ENCODE measurements at places on chromosomes 6 and 20. TPM values are rescaled to one million over a fixed set of nuclear protein-coding genes. Genes with fewer than 3 reads are reported as not detected.

DNA sequence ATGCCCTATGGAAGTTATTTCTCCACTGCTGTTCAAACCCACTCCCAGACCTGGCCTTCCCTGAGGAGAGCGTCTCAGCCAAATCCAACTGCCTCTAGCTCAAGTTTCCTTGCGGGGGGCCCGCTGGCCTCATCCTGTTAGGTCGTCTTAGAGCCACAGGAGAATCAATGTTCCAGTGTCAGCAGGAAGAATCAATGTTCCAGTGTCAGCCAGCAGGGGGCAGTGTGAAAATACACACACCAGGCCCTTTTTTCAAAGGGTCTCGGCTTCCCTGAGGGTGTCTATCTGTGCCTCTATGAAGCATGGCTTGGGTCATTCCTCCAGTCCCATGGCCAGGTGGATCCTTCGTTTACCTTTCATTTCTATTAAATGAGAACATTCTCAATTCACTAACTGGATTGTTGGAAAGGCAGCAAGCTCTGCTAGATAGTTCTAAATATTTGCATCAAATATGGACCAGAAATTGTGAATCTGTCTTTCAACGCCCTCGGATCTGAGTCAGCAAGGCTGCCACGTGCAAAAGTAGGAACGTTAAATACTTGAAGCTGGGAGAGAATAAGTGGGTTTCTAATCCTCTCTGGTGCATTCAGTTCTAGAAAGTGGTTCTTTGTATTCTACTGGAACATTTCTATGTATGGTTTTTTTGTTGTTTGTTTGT lies 19.2 kb downstream of the PRND start:
- no peak overlapping the region for H3K4me3 ChIP-seq
- no peaks in the 10 kb centered on the region for H3K4me1 ChIP-seq
- DNase-seq: peak; percentile 38
- peaks cover 5% of the 10 kb centered on the region for H3K36me3 ChIP-seq
- H3K27ac ChIP-seq: no peak overlapping the region

DNA sequence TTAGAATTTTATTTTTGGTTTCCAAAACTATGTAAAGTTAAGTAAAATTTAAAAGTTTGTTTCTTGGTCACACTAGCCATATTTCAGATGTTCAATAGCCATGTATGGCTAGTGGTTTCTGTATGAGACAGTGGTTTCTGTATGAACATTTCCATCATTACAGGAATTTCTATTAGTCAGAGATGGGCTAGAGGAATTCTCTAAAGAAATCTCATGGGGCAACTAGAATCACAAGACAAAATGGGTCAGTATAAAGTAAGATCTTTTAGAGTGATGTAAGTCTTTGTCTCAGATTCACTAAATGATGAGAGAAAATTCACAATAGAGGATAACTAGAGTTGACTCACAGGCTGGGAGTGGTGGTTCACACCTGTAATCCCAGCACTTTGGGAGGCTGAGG lies 149.0 kb downstream of the FUT9 start:
- H3K4me3 ChIP-seq: no peak overlapping the region
- peaks cover 14% of the 10 kb centered on the region for H3K4me1 ChIP-seq
- H3K27me3 ChIP-seq: no peaks in the 10 kb centered on the region
- H3K36me3 ChIP-seq: no peaks in the 10 kb centered on the region
- no peak overlapping the region for H3K27ac ChIP-seq

DNA sequence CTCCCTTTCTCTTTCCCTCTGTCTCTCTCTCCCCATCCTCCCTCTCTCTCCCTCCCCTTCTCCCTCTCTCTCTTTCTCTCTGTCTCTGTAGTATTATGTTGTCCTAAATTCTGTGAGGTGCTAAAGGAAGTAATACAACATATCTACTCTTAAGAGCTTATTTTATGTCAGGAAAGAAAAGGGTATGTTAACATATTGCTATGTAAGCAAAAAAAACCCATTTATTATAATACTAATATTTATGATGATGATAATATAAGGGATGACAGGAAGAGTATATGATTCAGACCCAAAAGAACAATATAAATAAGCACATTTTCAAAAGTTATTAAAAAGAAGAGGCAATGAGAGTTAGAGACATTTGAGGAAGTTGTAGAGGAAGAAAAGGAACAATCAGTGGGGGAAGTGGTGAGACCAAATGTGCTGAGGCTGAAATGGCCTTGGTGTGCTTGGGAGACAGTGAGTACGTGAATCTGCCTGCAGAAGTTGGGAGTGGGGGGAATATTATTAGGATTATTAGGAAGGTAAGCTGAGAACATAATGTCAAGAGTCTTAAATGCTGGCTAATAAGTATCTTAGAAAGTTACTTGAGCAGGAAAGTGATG lies 303.6 kb upstream of the FERMT1 start:
- H3K27ac ChIP-seq: no peak overlapping the region
- DNase-seq: no peak
- no peaks in the 10 kb centered on the region for H3K4me1 ChIP-seq
- H3K36me3 ChIP-seq: no peaks in the 10 kb centered on the region

GRCh38 chr6:1610497-1611321 lies 994 bp downstream of the FOXC1 start:
- peaks cover 12% of the 10 kb centered on the region for H3K27me3 ChIP-seq
- peaks cover 8% of the 10 kb centered on the region for H3K4me1 ChIP-seq
- no peak for DNase-seq
- H3K36me3 ChIP-seq: peaks cover 67% of the 10 kb centered on the region
- H3K4me3 ChIP-seq: peak overlapping the region; percentile 80
- peak overlapping the region; percentile 50 for H3K27ac ChIP-seq

GRCh38 chr6:164346631-164347030 lies 932.1 kb downstream of the QKI start:
- H3K4me1 ChIP-seq: no peaks in the 10 kb centered on the region
- no peaks in the 10 kb centered on the region for H3K27me3 ChIP-seq
- no peaks in the 10 kb centered on the region for H3K36me3 ChIP-seq
- H3K27ac ChIP-seq: no peak overlapping the region
- no peak for DNase-seq
- no peak overlapping the region for H3K4me3 ChIP-seq

GRCh38 chr6:84136364-84137050 lies 90.9 kb downstream of the CEP162 start:
- H3K27me3 ChIP-seq: no peaks in the 10 kb centered on the region
- H3K27ac ChIP-seq: no peak overlapping the region
- H3K4me3 ChIP-seq: no peak overlapping the region
- no peak for DNase-seq

Gene TPD52L1
- total RNA-seq: 37.5 TPM

Measured in Calu3 (cell line).